Mucosa of descending colon (tissue), 3 donors: ENCODE measurements at places on chromosomes 6 and 20.

DNA sequence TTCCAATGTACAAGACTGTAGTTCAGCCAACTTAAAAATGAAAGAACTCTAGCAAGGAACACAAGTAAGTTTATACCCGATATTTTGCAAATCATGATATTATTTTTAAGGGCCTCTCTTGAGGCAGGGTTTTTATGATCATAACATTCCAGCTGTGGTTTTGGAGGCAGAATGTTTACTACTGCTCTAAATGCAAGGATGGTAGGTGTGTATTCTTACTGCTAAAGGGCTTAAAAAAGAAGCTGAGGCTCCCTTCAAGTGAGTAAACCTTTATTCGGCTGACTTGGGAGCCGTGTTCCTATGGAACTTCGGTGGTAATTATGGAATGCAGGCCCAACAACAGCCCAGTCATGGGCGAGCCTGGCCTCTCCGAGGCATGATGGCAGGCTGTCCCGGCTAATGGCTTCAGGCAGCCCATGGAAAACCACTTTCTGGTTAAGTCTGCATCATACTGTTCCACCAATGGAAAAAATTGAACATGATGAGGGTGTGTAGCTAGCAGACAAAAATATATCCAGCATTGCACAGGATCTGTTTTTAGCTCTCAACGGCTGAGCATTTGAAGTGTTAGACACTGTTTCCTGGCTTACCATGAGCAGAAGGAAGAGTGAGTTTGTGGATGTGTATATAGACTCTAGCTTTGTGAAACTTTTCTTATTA, 111.5 kb downstream of the TIAM2 start:
- DNase-seq = no peak

DNA sequence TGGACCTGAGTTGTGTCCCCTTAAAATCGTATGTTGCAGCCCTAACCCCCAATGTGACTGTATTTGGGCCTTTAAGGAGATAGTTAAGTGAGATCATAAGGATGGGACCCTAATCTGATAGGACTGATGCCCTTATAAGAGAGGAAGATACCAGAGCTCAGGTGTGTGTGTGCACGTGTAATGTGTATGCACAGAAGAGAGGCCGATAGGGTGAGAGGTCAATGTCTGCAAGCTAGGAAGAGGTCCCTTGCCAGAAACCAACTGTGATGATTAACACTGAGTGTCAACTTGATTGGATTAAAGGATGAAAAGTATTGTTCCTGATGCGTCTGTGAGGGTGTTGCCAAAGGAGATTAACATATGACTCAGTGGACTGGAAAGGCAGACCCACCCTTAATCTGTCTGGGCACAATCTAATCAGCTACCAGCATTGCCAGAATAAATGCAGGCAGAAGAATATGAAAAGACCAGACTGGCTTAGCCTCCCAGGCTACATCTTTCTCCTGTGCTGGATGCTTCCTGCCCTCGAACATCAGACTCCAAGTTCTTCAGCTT, 299.8 kb downstream of the LRFN2 start:
- no peak for DNase-seq

GRCh38 chr6:15239616-15240364, 6.1 kb upstream of the JARID2 start:
- no peak for DNase-seq

DNA sequence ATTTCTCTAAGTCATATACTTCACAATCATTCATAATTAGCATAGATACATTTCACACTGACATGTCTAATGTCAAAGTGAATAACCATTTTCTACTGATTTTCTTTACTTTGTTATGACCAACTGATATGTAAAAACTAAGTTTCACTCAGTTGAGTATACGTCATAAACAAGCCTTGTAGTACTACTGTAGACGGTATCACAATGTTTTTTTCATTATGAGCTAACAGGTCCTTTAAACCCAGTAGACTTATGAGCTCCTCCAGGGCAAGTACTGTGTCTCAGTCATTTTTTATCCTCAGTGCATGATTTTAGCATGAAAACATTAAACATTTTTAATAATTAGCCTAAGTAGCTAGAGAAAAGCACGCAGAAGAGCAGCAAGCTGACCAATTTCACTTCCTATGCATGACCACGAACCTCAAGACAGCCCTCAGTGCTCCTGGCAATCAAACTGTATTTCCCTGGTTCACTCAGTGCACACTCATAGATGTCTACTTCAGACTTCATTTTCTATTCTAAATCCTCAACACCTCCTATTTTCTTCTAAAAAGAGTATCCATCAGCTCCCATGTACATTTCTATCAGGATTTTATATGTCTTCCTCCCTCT, 32.0 kb upstream of the TFAP2D start:
- DNase-seq = no peak

DNA sequence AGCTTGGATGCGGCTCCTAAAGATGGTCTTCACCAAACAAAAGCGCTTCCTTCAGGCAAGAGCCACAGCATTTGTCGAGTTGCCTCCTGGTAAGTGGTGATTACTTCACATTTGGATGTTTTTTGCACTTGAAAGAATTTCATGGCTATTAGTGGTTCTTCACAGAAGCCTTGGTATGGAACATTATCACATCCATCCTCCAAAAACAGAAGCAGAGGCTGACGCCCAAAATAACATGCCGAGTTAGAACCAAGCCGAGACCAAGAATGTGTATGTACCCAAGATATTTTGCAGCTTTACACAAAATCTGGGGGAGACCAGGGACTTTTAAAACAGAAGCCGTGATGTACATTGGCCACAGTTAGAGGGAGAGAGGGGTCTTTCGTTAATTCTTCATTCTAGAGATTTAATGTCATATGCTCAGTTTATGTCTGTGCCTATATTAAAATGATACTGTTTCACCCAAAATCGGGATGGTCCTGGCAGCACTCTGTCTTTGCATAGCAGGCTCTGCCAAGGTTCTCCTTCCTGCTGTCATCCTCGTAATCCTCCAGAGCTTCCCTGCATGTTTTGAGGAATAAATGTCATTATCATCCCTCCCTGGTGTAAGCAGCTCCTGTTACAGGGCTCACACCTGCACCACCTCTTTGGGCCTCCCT, 109.3 kb downstream of the TMEM242 start:
- DNase-seq = no peak

DNA sequence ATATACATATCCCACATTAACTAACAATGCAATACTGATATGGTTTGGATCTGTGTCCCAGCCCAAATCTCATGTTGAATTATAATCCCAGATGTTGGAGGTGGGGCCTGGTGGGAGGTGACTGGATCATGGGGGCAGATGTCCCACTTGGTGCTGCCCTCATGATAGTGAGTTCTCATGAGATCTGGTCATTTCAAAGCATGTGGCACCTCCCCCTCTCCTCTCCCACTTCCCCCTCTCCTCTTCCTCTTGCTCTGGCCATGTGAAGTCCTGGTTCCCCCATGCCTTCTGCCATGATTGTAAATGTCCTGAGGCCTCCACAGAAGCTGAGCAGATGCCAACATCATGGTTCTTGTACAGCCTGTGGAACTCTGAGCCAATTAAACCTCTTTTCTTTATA, 71.2 kb downstream of the FYN start:
- DNase-seq = no peak

- no peak for DNase-seq
Measured at GRCh38 chr6:44115866-44116265, 11.4 kb downstream of the MRPL14 start.

DNA sequence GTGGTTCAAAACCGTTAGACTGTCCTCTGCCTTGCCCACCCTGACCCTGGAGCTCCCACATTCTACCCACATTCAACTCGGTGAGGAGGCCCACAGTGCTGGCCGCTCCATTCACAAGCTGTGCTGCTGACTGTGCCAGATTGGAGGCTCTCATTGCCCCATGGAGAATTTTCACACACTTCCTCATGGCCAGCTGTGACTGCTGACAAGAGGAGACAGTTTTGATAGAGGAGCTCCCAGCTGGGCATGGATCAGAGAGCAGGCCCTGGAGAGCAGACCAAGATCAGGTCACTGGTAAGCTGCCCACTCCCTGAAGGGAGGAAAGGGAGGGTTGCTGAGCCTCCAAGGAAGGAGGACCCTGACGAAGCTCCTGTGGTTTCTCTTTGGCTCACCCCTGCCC, 246.1 kb upstream of the RIN2 start:
- DNase-seq = no peak

DNA sequence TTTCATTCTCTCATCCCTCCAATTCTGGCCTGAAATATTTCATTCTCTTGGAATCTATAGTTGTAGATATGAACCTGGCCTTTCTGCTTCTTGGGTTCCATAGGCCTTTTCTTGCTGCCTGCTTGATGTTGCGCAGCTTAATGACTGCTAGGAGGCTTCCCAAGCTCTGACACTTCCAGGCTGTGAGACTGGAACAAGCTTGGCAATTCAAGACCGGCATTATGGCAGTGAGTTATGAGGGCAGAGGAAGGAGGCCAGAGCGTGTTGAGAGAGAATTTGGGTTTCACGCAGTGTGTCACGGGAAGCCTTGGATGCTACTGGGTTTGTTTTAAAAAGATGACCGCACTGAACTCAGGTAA, 948 bp upstream of the DNAJC5 start:
- DNase-seq = no peak

DNA sequence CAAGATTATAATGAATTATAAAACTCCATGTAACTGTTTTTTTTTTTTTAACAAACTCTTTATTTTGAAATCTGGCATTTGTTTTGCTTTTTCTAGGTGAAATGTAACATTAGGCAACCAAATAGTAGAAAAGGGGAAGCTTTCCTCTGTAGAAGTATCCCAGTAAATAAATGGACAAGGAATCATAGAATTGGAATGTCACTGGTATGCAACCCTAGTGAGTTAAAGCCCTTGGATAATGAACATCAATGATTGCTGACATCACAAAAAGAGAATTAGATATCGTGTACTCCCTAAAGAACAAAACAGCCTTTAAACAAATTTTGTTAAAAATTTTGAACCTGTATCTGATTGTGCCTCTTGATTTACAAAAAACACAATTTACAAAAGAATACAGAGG, 93.9 kb upstream of the OGFRL1 start:
- no peak for DNase-seq

DNA sequence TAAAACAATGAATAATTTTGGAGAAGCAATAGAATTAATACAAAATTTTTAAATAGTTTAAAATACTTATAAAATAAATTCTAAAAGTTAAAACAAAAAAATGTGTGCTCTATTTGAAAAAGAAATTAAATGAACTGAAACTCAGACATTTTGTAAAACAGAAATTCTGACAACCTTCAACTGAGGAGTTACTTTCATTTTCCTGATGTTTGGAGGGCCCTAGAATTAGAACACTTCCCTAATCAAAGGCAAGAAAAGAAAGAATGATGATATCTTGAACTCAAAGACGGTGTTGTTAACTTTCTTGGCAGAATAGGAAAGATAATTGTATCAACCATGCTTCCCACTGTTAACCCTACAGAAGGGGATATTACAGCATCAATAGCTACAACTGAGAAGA, 27.9 kb downstream of the SNX14 start:
- no peak for DNase-seq

DNA sequence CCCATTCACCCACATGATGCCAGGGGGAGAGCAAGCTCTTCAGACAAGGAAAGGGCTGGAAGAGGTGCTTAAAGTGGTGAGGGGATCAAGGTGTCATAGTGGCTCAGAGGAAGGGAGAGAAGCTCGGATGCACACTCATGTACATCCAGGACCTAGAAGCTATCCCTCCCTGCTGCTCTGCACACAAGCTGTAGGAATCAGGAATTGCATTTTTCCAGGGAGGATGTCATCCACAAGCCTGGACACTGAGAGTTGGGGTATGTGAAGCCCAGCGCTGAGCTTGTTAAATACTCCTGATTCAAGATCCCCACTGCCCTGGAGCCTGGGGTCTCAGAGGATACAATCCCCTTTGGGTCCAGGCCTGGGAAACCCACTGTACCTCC, 85.8 kb upstream of the CCDC167 start:
- DNase-seq = no peak

- no peak for DNase-seq
Measured at GRCh38 chr6:165799391-165800153, 136.5 kb upstream of the PDE10A start.

DNA sequence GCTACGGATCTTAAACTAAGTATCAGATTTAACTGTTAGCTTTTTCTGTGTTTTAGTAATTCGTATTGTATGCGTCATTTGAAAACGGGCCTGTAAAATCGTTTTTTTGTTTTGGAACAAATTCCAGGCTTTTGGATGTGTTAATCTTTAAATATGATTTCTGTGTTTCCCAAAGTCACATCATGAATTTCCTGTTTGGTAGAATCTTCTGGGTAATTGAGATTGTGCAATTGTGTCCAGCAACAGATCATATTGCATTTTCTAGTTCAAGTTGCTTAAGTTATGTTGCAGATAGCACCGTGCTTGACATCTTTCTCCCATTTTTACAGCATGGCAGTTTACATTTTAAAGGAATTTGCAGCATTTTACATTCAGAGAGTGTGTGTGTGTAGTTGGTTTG, 1.9 kb downstream of the MAPK14 start:
- no peak for DNase-seq

DNA sequence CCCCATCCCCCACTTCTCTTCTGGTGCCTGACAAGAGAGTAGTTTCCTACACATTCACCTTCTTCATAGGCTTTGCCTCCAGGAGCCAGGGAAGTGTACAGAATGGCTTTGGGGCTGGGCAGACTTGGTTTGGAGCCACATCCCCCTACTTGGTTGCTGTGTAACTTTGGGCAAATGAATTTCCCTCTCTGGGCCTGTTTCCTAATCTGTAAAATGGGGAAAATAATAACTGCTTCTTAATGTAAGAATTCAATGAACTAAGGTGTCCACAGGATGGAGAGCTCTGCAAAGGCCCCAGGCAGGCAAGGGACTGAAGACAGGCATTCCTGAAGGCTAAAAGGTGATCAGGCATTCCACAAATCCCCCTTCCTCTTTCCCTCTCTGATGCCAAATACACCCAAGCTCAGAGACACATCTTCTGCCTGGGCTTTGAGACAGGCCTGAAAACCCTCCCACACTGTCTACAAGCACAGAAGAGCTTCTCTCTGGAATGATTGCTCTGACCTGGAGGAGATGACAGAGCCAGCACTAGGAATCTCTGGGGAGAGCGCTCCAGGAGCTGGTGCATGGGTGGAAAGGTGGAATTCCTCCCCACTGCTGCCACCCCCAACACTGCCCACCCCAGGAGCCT, 6.9 kb upstream of the C20orf203 start:
- no peak for DNase-seq

- DNase-seq = no peak
Measured at GRCh38 chr20:6732001-6732447, 35.5 kb upstream of the BMP2 start.

GRCh38 chr6:77178821-77179220, 284.5 kb downstream of the HTR1B start:
- no peak for DNase-seq

- DNase-seq = no peak
Measured at GRCh38 chr6:142845143-142845571, 99.8 kb downstream of the HIVEP2 start.

DNA sequence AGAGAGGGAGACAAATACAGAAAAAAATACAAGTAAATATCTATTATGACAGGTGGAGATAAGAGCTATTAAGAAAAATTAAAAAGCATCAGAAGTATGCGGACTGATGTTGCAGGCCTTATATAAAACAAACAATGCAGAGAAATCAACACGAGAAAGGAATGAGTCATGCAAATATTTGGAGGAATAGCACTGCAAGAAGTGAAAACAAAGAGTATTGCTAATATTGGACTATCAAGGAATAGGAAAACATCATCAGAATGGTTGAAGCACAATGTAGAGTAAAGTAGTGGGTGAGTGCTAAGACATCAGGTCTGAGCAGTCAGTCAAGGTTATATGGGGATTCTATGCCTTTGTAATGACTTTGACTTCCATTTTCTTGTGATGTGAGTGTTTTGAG, 657.5 kb upstream of the GJE1 start:
- DNase-seq = no peak

GRCh38 chr6:14709066-14709670, 536.7 kb upstream of the JARID2 start:
- DNase-seq = no peak

- DNase-seq = no peak
Measured at GRCh38 chr6:10518557-10519407, 2.4 kb upstream of the GCNT2 start.
